ENCODE measurements at places on chromosomes 3 and 15.

DNA sequence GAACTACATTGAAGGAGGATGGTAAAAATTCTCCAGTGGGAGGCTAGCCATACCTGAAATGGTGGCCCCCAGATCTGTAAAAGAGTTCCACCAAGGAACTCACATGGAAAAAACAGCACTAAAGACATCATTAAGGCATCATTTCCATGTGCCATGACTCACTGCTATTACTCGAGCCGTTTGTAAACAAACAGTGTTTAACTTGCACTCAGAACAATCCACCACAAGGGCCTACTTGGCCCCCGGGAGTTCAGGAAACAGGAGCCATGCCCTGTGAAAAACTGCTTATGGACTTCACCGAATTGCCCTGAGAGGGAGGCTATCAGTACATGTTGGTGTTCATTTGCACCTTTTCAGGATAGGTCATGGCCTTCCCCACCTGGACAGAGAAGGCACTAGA lies 18.2 kb downstream of the CCR4 start:
- DNase-seq: no peak

DNA sequence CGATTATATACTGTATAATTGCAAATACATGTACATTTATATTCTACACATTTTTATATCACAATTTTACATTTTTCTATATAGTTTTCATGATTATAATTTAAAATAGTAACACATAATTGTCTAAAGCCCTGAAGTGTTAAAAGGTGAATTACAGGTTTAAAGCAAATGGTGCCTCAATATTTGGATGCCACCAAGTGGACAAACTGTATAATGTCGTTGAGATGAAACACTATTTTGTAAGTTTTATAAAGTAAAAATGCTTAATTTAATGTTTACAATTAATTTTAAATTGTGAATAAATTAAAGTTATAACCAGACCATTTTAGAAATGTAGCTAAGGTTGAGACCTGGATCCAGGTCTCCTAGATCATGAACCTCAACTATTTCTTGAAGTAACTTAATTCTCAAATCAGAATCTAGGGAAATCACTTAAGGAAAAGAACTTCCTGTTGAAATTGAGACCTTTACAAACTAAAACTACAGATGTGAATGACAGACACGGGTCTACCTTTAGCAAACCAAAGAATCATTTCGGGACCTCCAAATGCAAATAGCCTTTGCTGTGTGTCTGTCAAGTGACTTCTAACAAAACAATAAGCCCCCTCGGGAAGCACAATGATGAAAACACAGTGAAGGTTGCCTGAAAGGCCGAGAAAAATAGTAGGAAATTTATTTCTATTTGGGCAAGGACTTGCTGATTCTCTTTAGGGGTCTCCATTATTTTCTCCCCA lies 37.8 kb downstream of the EHHADH start:
- DNase-seq: no peak

DNA sequence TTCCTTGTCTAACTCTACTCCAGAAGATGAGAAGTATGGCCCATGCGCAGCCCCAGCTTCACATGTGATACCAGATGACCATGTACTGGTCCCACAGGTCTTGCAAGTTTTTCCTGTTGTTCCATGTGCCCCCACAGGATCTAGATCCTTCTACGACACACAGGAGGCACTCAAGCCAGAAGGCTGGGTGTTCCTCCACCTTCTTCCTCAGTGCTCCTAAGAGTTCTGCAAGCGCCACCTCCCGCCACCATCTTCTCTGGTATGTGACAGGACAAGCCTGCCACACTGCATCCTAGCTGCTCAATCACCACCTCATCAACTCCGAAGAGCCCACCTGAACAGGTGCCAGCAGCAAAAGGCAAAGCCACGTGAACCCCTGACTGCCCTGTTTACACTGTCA lies 43.1 kb downstream of the XXYLT1 start:
- no peak for DNase-seq

- no peak for DNase-seq
Observed at GRCh38 chr3:149227591-149228268, 6.1 kb upstream of the CP start.

DNA sequence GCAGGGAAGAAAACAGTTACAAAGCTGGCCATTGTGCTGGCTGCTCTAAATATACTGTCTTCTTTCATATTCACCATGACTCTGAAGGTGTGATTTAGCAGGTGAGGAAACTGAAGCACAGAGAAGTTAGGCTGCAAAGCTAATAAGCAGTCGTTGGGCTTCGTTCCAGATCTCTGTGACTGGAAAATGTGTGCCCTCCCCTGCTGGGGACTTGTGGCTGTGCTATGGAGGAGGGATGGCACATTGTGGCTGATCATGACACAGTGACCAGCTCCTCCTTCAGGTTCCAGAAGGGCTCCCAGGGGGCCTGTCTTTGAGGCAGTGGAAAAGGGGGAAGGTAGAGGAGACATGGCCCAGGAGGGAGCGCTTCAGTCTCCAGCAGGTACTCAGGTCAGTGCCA lies 19.2 kb downstream of the PXK start:
- no peak for DNase-seq

DNA sequence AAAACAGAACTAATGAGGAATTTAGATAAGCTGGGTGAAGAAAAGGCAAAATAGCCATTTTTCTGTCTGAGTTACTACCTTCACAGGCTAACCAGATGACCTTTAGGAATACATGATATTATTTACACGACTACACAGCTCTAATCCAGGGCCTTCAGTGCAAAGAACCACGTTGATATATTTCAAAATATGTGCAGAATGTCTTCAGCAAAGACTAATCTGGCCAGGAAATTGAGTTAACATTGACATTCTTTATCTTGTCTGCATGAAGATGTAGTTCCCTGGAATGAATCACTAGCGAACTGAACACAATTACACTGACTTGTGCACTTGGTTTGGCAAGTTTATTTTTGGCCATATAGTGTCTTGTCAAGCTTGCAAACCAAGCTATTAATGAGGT lies 41.5 kb downstream of the PDHB start:
- DNase-seq: no peak

DNA sequence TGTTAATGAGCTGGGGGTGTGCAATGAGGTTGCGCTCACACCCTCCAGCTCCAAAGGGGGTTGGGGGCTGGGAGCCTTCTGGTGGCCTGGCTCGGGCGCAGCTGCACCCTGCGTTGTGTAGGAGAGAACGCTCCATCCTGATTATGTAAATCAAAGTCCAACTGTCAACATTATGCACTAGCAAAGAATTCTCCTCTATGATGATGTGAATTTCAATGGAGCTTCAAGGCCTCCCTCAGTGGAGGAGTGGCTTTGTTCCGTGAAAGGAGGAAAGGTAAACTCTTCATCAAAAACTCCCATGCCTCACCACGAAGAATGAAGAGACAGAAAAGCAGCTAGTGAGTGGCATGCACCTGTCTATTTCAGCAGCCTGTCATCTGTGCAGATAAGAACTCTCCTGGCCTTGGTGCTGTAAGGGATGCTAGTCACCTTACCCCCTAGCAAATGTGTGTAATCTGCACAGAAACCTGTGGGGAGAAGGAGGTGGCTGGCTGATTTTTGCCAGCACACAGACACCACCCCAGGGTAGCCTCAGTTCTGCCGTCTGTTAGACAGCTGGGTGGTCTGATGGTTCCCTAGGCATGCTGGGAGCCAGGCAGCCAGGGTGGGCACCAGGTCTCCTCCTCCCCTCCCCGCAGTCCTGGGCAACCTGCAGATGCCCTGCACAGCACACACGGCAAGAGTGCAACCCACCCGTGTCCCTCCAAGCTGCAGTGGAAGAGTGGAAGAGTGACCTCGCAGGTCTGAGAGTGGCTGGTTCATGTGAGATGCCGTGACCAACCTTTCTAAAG lies 47.0 kb upstream of the TRPM1 start:
- DNase-seq: no peak

DNA sequence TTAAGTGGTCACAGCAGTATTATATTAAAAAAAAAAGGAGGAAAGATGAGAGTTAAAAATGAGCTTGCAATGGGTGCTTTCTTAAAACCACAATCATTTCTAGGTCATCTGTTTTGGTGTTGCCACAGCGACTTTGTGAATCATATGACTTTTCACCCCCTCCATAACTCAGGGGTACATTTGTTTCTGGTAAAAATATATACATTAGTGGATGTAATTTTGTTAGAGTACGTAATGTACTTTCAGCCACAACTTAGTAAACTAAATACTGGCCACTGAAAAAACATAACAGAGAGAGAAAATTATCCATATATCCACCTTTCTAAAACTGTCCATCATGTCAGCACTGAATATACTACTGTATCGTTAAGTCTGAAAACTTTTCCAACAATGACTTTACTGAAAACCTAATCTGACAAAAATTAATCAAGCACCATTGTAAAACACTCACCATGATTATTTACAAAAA lies 3.4 kb downstream of the ANKRD28 start:
- DNase-seq: no peak

DNA sequence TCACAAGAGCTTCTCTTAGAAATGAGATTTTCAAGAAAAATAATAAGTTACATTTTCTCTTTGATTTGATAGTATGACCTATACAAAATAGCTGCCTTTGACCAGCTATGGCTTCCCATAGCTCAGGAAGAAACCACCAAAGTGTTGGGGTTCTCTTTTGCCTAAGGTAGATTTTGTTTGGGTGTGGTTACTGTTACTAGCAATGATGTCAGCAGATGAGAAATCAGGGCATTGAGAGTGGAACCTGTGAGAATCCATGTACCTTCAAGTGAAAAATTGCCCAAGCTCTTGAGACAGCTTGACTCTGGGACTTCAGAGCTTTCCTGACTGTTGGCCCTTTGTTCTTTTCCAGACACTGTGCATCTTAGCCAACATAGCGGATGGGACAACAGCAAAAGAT lies 45.6 kb downstream of the NME9 start:
- no peak for DNase-seq

- DNase-seq: no peak
Observed at GRCh38 chr15:47194718-47195117, 522.6 kb upstream of the SEMA6D start.

- no peak for DNase-seq
Observed at GRCh38 chr3:160719710-160720109, 36.3 kb upstream of the PPM1L start.

GRCh38 chr3:146503461-146504202 lies 34.3 kb upstream of the PLSCR2 start:
- no peak for DNase-seq

DNA sequence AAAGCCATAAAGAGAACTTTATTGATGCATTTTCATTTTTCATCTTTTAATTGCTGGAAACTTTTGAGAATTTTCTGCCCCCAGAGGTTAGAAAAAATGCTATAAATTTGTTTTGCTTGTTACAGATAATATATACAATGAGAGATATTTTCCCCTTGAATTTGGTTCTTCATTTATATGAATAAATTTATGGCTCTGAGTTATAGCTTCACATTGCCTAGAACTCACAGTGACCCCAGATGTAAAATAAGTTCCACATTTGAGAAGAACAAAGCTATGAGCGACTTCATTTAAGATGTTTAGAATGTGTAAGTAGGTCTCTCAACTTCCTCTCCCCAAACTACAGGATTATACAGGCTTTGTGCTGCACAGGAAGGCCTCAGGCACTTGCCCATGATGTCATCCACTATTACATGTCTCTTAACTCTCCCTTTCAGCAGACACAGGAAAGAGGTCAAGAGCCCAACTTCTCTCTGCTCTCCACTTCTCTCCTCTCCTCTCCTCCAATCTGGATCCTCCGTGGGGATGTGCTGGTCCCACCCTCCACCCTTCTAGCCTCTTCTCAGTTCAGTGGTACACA lies 92.8 kb downstream of the DUT start:
- DNase-seq: no peak

DNA sequence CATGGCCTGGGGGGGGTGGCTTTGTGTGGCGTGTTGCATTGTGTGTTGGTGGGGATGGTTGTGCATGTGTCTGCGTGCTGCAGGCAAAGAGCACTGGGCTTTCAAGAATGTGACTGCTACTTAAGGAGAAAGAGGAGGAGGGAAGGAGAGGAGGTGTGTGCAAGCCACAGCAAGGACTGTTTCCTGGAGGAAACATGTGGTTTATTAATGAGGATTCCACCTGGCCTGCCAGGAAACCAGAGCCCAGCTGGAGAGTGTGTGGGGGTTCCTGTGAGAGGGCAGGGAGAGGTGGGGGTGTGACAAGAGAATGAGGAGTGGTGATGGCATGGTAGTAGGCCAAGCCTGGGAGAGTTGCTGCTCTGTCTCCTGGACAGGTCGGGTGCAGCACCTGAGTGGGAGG lies 258.1 kb upstream of the ROPN1 start:
- no peak for DNase-seq

Measured in bone marrow (tissue), 2 donors.